ELR (cell line): ENCODE measurements at places on chromosomes 6 and 20.
A peak's percentile ranks its signal among the peaks of the same experiment; 100 is the strongest.

DNA sequence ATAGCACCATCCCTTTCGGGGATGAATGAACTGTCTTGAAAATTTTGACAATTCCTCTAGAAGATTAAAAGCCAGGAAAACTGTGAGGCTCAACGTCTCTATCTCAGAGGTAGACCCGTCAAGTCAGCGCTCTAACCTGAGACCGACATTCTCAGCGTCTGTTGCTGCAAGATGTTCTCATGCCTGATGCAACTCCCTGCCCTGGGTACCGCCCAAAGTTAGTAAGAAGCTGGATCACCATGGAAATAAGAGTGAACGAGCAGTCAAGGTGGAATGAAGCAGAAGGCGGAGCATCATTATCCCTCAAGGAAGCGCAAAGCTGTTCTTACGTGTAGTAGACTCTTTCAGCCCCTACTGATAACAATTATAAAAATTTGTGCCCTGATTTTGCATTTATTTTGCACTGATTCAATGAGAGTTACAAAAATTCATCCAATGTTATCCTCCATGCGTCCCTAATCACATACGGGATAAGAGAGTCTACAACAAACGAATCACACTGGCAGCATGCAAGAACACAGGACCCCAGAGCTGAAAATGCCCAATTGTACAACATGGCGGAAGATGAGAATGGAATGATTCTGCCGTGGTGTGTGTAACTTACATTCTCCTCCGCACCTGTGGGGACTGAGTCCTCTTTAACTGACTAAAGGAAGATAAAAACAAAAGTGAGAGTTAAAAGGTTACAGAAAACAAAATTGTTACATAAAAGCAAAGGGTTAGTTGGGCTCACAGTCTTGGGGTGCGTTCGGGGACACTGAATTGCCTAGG lies 95.4 kb downstream of the BCAS1 start:
- no peak for DNase-seq

DNA sequence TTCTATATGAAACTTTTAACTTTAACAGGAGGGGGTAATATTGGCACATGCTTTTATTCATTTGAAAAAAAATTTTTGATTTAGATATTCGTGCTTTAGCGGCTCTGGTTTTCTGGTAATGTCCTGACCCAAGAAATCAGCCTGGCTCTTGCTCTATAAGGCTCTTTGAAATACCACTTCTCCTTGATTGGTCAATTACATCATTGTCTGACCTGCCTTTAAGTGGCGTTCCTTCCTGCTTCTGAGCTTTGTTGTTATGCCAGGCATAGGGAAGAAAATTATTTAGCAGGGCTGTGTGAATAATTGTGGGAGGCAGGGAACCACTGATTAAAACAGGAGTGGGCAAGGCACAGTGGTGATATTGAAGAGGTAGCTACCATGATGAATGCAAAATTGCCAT lies 3.9 kb downstream of the RNF144B start:
- DNase-seq = no peak

DNA sequence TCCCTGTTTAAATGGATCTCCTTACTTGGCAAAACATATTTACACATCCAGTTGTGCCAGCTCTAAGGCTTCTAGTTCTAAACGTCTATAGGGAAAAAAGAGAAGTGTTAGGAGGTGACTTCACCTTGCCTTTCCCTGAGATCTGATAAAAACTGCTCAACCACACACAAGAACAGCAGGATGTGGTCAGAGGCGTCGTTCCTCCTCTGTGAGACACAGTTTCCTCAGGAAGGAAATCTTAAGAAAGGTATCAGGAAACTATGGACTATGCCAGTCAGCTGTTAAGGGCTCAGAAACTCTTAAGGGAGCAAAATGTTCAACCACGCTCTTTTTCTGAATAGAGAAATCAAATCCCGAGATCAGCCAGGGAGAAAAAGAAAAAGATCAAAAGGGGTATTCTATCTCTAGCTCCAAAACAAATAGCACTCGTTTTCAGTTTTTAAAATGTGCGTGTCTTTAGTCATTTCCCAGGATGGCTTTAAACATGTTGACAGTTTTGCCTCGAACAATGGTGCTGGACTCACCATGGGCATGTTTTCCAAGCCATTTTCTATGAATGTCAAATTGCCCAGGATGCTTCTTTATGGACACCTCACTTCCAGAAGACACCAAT lies 154.5 kb downstream of the HACE1 start:
- DNase-seq = peak; percentile 95

- DNase-seq = peak; percentile 83
Measured at GRCh38 chr6:135488023-135488422, 9.5 kb downstream of the AHI1 start.

DNA sequence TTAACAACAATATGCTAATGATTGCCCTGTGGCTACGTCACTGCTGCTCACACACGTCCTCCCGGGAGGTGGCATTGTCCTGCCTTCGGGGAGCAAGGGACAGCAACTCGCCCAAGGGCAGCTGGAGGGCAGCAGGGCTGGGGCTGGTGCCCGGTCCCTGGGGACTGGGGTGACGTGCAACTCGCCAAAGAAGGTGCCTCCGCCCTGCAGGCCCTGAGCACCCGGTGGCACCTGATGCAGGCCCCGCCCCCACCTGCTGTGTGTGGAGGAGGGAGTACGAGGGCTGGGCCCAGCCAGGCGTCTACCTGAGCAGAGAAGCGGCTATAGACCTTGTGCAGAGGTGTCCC lies 64.8 kb upstream of the SLCO4A1 start:
- no peak for DNase-seq

GRCh38 chr6:165298402-165298801 lies 11.0 kb downstream of the C6orf118 start:
- no peak for DNase-seq

DNA sequence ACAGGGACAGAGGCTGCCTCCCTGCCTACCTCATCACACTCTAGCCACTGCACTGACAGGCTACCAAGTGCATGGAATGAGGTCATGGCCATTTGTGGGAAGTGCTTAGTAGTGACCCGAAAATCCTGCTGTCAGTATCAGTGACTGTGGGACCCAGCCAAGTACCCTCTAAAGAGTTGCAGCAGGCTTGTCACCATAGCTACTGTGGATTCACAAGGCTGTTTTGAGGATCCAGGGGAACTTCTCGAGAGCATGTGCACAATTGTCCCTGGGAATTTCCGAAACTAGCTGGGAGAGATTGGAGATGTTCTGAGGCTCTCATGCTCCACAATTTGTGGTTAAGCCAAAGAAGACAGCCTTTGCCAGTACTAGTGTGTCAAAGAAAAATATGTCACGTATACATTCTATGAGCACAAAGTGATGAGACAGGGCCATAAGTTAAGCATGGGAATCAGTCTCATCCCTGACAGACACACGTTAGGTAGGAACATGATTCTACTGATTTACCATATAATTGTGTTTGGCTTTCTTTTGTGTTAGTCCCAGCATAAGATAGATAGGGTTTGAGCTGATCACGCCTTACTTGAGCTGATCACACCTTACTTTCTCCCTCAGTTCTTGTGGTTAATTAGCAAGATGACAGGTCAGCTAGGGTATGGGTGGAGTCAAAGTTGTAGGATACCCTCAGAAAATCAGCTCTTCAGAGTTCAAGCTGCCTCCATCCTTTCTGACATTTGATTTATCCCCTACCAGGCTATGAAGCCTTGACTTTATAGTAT lies 42.6 kb upstream of the TMEM170B start:
- DNase-seq = no peak

DNA sequence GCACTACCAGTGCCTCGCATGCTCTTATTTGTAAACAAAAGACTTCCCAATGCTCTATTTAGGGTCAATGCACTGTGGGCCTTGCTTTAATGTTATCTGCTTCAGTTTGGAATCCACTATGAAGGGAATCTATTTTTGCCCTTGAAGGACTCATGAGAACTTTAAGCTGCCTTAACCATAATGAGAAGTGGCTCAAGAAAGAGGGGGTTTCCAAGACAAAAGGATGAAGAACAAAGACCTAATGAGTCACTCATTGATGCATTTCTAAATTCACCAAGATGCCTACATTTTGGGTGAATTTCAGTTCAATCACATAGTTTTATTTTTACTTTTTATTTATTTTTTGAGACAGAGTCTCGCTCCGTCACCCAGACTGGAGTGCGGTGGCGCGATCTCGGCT lies 228.2 kb downstream of the LY86 start:
- no peak for DNase-seq

DNA sequence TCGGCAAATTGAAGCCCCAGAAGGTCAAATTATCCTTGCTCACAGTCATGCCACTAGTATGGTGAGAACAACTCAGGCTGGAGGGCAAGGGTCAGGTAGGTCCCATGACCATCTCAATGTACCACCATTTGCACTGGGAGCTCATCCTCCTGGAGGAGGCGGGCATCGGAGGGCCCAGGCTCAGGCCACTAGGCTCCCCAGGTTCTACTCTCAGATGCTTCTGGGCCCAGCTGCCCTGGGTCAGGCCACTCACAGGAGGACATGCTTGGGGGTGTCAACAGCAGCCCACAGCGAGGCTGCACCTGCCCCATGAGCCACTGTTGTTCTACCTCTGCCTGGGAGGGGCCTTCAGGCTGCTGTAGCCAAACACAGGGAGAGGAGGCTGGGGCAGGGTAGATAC lies 39.1 kb downstream of the NFATC2 start:
- no peak for DNase-seq

DNA sequence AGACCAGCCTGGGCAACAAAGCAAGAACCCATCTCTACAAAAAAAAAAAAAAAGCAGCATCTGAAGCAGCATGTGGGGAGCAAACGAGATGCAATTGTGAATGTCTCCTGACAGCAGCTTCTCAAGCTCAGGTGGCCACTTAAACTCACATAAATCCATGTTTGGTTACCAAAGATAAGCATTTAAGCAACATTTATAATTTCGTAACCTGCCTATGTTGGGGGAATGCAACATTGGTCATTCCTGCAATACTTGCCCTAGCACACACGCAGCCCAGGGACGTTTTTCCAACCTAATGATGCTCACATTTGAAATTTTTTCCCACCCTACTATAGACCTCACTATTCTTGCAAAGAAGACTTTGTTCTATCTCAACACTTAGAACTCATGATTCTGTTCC lies 113.3 kb downstream of the ZFP64 start:
- DNase-seq = no peak

GRCh38 chr6:11586117-11586516 lies 48.6 kb downstream of the TMEM170B start:
- peak; percentile 27 for DNase-seq

GRCh38 chr6:114833211-114833610 lies 490.4 kb upstream of the HS3ST5 start:
- no peak for DNase-seq

DNA sequence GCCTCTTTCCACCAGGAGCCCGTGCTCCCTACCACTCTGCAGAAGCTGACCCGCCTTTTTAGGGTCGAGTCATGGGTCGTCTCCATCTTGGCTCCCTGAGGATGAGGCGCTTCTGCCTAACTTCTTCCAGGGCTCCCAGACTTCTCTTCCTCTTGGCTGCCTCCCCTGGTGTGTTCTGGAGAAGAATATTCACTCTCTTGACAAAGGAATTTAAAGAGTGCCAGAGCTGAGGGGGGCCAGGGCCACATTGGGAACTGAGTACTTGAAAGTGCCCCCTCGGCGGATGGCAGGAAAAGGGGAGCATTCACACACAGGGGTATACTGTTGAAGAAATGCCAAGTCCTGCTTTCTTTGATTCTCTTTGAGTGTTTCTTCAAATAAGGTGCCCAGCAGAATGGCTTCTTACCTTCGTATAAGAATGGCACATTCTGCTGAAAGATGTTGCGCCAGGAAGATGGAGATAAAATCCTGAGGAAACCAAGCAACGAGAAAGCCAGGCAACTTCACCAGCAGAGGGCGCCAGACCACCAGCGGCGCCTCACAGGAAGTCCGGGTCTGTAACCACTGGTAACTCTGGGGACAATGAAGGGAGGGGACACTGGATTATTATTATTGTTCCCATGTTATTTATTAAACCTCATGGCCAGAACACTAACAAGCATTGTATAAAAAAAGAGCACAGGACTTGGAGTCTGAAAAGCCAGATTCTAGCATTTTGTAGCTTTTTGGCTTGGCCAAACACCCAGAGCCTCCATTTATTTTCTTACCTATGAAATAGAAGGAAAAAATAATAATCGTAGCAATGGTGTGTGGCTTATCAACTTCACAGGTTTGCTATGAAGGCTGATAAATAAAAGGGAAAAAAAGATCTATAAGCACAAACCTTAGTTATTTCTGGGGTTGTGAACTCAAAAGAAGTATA lies 176.7 kb downstream of the HACE1 start:
- peak; percentile 74 for DNase-seq

- no peak for DNase-seq
Measured at GRCh38 chr20:62839261-62839660, 22.4 kb downstream of the TCFL5 start.

DNA sequence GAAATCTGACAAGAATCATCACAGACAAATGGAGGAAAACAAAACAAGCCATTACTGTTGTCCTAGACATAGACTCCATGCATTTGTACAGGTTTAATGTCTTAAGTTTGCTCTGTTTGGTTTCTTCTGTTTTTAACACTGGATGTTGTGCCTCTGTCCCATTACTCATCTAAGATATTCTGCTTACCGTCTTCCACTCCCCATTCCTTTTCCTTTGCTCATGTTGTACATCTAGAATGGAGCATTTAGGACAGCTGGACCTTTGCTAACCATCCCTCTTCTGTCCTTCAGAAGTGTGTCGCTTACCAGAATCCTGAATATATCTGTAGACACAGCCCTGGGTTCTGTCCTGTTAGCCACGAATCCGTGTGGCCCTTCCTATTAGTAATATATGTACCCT lies 35.2 kb downstream of the RAB22A start:
- DNase-seq = peak; percentile 69

DNA sequence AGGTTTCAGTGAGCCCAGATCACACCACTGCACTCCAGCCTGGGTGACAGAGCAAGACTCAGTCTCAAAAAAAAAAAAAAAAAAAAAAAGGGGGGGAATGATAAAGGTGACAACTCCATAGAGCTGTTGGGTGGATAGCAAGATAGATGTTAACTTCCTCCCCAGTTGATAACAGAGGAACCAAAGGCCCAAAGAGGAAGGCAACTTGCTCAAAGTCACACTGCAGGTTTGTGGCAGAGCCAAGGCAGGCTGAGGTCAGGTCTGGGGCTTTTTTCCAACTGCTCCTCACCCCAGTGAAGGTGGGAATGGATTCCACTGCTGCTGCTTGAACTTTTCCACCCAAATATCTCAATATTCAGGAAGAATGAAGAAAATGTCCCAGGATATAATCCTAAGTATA lies 26.7 kb downstream of the HCK start:
- DNase-seq = no peak
